NCI-H2107 (cell line): ENCODE measurements at places on chromosomes 3 and 15.

DNA sequence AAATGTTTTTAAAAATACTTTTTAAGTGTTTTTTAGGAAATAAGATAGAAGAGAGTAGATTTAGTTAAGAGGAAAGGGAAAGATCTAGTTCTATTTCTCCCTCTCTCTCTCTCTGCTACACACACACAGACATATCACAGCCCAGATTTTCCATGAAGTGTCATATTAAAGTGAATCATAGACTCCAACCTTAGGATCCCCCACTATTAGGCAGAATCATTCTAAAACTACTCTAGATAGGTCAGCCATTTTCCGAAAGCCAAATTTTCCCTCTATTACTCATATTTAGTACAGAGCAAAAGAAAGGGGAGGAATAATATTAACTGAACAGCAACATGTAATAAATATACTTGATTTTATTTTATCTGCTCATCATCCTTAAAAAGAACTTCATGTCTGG is 45.1 kb upstream of the RSL24D1 start:
- no peak for DNase-seq

GRCh38 chr3:182214416-182214815 is 502.7 kb downstream of the SOX2 start:
- DNase-seq, result no peak

- DNase-seq, result no peak
These were observed 464.3 kb upstream of the GRM7 start for GRCh38 chr3:6396631-6397030.

GRCh38 chr3:32373276-32373675 is 18.4 kb upstream of the CMTM7 start:
- DNase-seq, result no peak

GRCh38 chr3:193656878-193657282 is 63.9 kb downstream of the OPA1 start:
- DNase-seq, result no peak

- no peak for DNase-seq
These were observed 43.7 kb upstream of the GNB5 start for GRCh38 chr15:52234596-52235541.

DNA sequence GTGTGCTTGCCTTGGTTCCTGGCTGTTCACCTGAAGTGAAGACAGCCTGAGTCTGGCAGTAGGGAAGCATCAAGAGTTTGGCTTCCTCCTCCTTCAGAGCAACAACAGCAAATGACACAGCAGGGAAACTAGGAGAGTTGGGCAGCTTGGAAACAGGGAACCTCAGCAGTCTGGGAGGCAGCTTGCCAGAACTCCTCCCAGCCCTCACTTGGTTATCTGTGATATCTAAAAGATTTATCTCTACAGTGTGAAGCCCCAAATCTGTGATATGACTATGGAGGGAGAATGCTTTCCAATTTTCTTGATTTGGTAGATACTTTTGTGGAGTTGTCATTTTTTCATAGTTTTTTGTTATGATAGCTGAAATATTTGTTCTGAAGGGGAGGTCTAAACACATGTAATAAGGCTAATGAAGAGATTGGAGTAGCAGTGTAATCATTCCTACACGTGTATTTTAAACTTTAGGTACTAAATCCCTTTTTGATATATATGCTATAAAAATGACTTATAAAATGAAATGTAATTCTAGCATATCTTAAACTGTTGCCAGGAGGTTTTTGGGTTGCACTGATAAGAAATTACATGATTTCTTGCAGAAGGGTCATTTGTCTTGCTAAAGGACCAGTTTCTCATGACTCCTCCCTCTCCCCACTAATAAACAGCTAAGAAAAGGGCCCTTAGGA is 20.8 kb downstream of the UBE2E1 start:
- no peak for DNase-seq

DNA sequence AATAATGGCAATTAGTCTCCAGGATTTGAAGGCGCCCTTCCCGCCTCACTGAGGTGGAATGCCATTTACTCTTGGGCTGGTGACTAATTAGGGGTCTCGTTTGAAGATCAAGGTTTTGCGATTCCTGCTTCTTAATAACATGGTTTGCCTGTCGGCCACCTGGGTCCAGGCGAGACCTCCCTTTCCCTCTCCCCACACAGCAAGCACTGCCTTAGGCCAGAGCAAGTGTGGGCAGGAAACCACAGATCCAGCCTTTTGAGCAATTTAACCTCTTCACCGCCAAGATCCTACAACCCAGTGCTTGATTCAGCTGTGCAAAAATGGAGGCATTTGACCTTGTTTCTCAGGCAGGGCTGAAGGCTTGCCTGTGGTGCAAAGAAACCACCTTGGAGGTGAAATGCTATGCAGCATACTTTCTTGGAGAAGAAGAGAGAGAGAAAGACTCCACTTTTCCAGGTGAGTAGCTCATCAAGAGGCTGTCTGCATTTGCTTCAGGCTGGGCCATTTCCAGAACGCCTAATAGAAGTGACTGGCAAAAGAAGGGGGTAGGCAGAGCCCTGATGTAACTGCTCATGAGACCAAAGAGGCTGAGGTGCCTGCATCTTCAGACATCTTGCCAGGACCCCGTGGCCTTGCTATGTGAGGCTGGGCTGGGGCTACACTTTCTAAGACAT is 34.1 kb upstream of the WNT5A start:
- DNase-seq, result no peak

DNA sequence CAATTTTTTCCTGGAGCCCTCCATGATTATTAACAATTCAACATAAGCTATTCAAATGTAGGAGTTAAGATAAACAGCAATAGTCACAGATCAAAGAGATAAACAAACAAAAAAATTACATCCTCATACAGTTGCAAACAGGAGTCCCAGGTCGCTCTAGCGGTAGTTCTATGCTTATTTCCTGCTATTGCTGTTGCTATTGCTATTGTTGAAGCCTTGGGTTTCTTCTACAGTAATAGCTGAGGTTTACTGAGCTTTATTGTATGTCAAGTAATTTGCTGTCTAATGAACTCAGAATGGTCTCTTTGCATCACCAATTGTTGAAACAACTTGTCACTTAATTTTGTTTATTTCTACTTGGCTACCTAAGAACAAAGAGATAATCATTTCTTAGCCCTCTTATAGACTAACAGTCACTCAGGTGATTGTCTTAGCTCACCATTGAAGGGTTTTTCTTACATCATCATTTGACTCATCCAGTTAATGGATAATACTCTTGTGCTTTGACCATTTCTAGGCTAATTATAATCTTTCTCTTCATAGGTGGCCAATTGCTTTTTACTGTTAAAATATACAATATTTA is 654.6 kb downstream of the MECOM start:
- DNase-seq, result no peak
